CD4-positive, alpha-beta memory T cell (primary cell): ENCODE measurements at places on chromosomes 6 and 20. TPM values are rescaled to one million over a fixed set of nuclear protein-coding genes. Genes with fewer than 3 reads are reported as not detected.
A peak's percentile ranks its signal among the peaks of the same experiment; 100 is the strongest.

DNA sequence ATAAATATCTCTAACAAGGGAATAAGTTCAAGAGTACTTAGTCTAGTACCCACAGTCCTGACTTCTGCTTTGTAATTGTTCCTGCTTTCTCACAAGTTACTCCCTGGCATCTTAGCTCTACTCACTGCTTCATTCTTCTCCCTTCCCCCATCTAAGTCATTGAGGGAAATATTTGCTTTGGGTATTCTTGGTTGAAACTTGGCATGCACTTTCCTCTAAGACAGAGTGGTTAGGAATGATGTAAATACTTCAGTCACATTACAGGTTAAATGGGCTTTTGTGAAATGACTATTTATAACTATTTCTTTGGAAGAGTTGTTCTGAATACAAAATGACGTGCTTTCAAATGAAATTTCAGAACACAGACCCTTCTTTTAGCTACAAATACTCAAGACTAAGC, 67.7 kb upstream of the PLEKHG1 start:
- DNase-seq, result no peak

DNA sequence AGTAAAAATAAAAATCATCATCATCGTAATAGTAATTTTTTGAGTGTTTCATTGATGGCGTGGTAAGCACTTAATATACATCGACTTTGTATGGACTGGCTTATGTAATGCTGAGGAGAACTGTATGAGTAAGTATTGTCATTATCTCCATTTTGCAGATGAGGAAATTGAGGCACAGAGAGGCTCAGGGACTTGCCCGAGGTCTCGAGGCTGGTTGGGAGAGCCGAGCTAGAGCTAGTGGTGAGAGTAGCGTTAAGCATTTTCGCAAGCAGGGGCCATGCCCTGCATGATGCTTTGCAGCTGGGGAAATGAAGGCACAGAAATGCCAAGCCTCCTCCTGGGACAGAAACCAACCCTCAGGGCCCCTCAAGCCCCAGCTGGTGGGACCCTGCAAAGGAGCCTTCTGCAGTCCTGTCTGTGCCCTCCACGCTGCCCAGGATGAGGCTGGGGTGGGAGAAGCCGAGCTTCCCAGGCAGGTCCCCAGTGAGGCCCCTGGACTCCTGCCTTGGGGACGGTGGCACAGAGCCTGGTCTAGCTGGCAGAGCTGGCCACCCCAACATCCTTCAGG, 31.1 kb upstream of the STX16 start:
- no peak for DNase-seq

DNA sequence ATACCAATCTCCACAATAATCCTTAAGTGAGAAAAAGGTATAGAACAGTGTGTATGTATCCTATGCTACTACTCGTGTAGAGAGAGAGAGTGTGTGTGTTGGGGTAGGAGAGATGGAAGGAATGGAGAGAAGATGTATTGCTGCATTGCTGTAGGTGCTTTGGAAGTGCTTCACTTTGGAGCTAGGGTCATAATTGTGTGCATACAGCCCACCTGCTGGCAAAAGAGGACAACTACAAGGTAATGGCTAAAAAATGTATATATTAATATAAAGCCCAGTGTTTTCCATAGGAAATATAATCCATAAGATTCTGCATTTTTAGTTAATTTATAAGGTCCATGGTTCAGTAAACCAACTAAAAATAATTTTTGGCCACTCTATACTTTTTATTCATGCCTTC, 36.1 kb downstream of the SERAC1 start:
- DNase-seq, result no peak

GRCh38 chr20:54560357-54560756, 85.0 kb downstream of the DOK5 start:
- DNase-seq, result no peak

DNA sequence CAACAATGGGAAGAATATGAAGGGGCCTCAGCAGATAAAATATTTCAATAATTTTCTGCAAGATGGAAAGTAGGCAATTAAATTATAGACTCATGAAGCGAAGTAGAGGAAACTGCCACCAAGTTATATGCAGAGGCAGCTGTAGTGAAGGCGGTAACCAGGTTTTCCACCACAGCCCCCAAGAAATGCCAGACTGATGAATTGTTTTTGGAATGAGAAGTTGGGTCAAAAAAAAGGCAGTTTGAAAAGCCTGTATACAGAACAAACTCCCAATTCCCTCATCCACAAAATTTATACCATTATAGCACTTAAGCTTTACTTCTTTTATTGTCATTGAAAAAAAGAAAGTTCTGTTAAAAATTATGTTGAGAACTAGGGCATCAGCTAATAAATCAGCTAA, 45.3 kb downstream of the ELOVL4 start:
- DNase-seq, result no peak

DNA sequence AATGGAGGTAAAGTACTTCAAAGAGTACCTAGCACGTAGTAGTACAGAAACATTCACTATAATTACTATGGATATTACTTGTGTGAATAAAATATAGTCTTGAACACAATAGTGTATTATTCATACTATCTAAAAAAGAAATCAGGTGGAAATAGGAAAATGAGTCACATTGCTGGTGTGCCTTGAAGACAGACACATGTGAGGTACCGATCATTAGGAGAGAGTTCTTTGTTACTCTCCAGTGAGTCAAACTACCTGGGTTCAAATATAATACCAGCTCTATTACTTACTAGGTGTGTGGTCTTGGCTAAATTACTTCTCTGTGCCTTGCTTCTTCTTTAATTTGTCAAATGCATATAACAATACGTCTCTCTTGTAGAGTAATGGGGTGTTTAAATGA, 50.8 kb upstream of the BEND6 start:
- DNase-seq, result no peak

DNA sequence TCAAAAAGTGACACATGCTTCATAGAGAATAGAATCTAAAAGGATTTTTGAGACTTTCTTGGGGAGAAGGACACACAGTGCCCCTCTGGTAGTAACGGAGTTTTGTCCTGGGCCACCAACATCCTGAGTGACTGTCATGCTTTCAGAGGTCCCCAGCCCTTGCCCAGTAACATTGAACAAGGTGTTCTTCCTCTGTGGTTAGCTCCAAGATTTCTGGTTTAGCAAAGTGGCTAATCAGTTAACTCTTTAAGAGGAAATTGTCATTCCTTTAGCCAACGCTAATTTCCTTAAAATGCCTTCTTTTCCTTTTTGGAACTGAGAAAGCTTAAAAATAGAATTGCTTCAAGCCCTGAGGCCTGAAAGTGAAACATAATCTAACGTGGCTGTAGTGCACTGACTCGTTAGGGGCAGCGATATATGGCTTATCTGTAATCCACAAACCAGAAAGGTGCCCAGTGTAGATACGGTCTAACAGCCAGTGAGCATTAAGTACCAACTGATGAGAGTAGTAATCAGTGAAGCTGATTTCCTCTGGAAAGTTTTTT, 7.8 kb downstream of the E2F3 start:
- no peak for DNase-seq

GRCh38 chr6:87197547-87197946, 42.2 kb downstream of the ZNF292 start:
- DNase-seq, result no peak

GRCh38 chr6:23340271-23340670, 770.9 kb downstream of the HDGFL1 start:
- DNase-seq, result no peak

DNA sequence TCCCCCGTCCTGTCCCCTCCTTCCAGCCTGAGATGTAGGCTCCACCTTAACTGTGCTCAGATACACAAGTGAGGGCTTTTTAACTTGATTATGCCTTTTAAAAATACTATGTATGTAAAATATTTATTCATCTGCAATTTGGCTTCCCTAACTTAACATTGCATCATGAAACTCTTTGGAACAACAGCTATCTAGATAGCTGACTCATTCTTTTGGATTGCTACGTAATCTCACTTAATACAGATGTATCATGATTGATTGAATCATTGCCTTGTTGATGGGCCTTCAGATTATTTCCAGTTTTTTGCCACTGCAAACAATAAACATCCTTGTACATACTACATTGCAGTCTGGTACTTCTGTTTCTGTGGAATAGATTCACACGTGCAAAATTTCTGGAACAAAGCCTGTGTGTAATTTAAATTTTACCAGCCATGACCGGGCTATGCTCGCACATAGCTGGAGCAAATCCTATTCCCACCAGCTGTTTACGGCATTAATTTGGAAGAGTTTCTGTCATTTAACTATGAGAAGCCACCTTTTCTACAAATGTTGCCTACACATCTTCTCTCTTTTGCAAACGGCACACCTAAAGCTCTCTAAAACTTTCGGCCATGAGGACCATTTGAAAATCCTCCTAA, 6.5 kb downstream of the PRND start:
- DNase-seq, result no peak

- DNase-seq, result no peak
Measured at GRCh38 chr20:49320460-49320859, 42.6 kb upstream of the ZNFX1 start.

DNA sequence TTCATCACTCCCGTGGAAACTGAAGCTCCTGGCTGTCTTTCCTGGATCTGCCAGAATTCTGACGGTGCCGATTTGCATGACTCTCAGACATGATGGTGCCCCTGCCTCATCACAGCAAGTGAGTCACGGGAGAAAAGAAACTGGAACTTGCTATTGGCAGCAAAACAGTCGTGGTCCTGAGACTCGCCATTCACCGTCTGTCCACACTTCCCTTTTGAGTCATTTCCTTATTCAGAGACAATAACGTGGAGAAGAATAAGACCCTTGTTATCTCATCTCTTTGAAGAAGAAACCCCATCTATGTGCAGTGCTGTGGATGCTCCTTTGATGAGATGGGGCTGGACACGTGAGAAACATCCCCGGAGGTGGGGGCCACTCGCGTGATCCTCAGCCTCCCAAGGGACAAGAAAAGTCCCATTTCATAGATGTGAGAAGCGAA, 4.2 kb downstream of the GPR31 start:
- no peak for DNase-seq

- no peak for DNase-seq
Measured at GRCh38 chr6:42225029-42225339, 7.3 kb upstream of the MRPS10 start.

DNA sequence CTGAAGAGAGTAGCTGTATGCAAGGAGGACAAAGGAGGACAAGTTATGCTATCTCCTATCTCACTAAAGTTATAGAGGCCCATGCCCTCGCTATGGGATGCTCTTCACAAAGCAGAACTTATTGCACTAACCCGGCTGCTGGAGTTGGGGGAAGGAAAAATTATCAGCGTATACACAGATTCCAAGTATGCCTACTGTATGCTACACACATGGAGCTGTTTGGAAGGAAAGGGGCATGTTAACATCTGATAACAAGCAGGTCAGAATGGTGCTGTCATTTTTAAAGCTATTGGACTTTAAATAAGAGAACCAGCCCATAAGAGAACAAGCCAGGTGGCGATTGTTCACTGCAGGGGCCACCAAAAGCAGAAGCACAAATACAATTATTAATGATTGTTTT, 20.3 kb upstream of the BTN3A2 start:
- no peak for DNase-seq

- DNase-seq, result no peak
Measured at GRCh38 chr6:8191629-8192028, 89.3 kb upstream of the EEF1E1 start.

- DNase-seq, result no peak
Measured at GRCh38 chr6:154298297-154298696, 58.3 kb downstream of the IPCEF1 start.

DNA sequence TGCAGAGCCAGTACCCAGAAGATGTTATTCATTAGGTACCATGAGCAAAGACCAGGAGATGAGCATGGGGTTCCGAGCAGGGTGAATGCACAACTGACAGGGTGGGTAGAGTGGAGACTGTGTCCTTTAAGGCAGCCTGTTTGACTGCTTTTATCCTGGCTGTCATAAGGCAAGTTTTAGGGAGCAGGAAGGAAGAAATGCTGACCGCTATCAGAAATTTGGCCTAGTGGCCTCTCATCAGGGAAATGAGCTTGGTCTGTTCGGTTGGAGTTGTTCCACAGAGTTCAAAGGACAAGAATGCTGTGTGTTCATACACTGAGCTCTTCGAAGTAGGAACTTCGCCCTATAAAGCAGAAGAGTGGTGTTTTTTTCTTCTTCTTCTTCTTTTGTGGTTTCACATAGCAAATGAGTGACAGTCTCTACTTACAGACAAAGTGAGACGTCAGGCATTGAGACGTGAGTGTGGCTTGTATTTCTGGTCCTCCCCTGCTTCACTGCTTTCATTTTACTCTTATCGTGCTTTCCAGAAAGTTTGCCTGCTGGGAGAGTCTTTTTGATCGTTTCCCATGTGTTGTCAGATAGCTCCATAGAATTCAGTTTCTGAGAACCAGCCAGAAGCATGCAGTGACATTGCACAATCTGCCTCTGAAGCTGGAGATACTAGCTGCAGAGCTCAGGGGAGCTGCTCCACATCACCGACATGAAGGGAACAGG, at the start of gene CASS4:
CASS4 (plus strand) TSS at position 502 of the 714 bp plus-strand sequence; CDS start at position 701, 199 bp downstream.
- peak; percentile 71 for DNase-seq

GRCh38 chr6:87103977-87104601, 9.2 kb upstream of the CGA start:
- no peak for DNase-seq

DNA sequence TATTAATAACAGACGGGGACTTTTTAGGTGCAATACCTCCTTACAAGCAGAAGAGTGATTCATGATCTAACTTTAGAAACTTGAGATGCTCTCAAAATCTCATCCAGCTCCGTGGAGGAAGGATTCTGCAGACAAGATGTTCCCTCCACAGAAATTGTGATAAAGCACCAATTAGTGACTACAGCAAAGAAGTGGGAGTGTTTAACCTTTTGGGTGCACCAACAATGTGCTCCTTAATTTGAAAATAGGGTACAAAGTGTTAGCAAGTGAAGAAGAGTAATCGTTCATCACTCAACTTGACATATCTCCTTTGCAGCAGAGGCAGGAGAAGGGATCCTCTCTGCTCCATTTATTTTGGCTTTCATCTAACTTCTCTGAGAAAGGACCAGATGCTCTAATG, 22.8 kb upstream of the SCP2D1 start:
- no peak for DNase-seq

DNA sequence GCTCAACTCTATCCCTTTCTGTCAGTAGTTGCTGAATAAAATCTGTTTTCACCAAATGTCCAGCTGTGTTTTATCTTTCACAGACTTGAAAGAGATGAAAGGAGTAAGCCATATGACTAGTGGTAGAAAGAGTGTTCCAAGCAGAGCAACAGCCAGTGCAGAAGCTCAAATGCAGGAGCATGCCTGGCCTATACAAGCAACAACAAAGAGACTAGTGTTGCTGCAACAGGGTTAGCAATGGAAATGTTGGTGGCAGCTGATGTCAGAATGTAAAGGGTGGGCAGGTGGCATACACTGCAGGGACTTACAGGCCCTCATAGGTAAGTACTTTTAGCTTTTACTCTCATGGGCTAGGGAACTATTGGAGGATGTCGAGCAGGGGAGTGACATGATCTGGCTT, 5.2 kb upstream of the HINT3 start:
- DNase-seq, result no peak

GRCh38 chr6:165178056-165178455, 131.3 kb downstream of the C6orf118 start:
- no peak for DNase-seq

GRCh38 chr6:51542475-51542874, 544.9 kb downstream of the PKHD1 start:
- DNase-seq, result no peak

The SLC44A4 gene
- total RNA-seq, result not detected

The SLC52A3 gene
- total RNA-seq, result not detected

The ITPA gene
- 46.8 TPM for total RNA-seq

The FAM217A gene
- not detected for total RNA-seq

The DUSP15 gene
- not detected for total RNA-seq

The DAAM2 gene
- not detected for total RNA-seq

The TAAR8 gene
- not detected for total RNA-seq

The GJA1 gene
- not detected for total RNA-seq

The CRISP2 gene
- total RNA-seq, result not detected

The ITCH gene
- 68.9 TPM for total RNA-seq

The HEY2 gene
- total RNA-seq, result not detected

The RAET1L gene
- total RNA-seq, result not detected

The CALHM5 gene
- not detected for total RNA-seq

The NOL7 gene
- total RNA-seq, result 69.1 TPM
